ENCODE measurements at places on chromosomes 4 and X.

DNA sequence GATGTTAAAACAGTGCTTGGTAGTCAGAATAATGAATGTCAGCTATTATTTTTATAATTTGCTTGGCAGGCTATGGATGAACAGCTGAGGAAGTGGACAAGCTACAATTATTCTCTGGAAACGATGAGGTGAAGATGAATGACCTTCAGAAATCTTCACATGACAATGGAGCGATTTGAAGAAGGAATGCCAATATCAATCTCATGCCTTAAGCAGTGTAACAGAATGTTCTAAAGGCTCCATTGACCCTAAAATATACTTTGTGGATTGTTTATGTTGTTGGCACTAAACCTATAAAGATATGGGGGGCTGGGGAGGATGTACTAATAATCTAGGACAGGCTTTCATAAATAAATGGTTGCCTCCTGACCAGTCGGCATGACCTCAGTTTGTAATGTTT is 36.2 kb downstream of the COL25A1 start:
- DNase-seq, result no peak

DNA sequence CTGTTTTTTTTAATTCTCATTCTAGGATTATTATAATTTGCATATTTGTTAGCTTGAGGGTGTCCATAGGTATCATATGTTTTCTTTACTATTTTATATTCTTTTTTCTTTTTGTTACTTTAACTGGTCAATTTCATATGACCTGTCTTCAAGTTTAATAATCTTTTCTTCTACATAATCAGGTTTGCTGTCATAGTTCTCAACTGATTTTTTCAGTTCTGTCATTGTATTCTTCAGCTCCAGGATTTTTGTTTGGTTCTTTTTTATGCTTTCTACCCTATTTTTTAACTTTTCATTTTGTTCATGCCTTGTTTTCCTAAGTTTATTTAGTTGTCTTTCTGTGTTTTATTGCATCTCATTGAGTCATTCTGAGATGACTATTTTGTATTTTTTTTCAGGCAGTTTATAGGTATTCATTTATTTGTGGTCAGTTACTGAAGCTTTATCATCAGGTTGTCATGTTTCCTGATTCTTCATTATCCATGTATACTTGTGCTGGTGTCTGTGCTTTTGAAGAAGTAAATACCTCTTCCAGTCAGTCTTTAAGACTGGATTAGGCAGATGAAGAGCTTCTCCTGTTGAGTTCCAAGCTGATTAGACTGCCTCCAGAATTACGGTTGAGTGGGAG is 220.3 kb upstream of the VEGFC start:
- DNase-seq, result no peak

DNA sequence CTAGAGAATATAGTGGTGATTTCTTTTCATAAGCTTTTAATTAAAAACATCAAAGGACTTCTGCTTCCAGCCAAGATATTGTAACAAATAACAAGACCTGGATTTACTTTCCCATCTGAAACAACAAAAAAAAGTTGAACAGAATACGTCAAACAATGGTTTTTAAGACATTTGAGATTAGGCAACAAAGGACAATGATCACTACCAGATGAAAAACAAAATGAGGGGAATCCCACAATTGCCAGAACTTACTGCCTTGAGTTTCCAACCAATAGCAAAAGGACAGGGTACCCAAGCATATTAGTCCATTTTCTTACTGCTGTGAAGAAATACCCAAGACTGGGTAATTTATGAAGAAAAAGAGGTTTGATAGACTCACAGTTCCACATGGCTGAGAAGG is 341.4 kb upstream of the INTU start:
- no peak for DNase-seq

GRCh38 chr4:4574792-4575191 is 32.9 kb upstream of the STX18 start:
- DNase-seq, result peak; percentile 39

GRCh38 chrX:153726286-153727122 is 1.8 kb downstream of the ABCD1 start:
- DNase-seq, result peak; percentile 68

GRCh38 chrX:23667239-23668177 is at the start of gene PRDX4:
PRDX4 (plus strand) TSS chrX:23667493; CDS start chrX:23667571, 78 bp downstream.
- peak; percentile 83 for DNase-seq

DNA sequence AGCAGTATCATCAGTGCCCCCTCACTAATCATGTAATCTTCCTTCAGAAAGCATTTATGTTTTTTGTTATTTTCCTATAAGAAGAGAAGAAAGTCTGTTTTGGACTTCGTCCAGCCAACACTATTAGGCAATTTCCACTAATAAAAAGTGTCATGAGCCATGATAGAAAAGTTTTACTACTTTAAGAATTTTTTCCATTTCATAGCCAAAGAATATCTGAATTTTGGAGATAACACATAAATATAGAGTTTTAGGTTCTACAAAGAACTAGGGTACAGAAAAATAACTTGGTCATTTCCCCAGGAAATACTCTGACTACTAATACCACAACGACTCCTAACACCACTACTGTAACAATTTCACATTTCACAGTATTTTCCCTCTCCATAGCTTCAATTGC is 41.8 kb upstream of the VEGFC start:
- no peak for DNase-seq

DNA sequence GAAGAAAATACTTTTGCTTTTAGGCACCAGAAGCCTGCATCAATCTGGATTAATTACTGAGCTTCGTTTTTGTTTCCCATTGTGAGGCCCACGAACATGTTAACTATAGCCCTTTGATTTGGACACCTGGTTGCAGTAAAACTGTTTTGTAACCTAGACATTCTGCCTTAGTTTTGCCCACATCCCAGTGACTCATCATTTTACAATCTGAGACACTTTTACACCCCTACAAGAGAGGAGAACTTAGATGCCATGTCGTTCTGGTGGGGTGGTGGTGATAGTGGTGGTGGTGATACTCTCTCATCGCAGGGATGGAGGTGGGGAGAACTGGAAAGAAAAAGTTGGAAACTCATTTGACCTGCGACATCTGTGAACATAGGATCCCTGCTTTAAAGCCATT is 1257.2 kb downstream of the ADGRL3 start:
- DNase-seq, result no peak

DNA sequence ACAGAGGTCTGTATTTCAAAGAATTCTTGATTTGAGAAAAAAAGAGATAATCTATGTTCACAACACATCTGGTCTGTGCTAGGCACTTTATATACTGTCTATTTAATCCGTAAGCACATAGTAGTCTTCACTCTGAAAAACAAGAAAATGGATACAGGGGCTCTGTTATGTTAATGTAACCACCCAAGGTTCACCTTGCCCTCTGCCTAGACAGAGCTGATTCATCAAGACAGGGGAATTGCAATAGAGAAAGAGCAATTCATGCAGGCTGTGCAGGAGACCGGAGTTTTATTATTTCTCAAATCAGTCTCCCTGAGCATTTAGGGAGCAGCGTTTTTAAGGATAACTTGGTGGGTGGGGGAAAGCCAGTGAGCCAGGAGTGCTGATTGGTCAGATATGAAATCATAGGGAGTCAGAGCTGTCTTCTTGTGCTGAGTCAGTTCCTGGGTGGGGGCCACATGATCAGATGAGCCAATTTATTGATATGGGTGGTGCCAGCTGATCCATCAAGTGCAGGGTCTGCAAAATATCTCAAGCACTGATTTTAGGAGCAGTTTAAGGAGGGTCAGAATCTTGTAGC is 92.9 kb upstream of the TNIP3 start:
- peak; percentile 20 for DNase-seq

GRCh38 chr4:1410491-1411325 is 4.5 kb upstream of the NKX1-1 start:
- DNase-seq, result no peak

DNA sequence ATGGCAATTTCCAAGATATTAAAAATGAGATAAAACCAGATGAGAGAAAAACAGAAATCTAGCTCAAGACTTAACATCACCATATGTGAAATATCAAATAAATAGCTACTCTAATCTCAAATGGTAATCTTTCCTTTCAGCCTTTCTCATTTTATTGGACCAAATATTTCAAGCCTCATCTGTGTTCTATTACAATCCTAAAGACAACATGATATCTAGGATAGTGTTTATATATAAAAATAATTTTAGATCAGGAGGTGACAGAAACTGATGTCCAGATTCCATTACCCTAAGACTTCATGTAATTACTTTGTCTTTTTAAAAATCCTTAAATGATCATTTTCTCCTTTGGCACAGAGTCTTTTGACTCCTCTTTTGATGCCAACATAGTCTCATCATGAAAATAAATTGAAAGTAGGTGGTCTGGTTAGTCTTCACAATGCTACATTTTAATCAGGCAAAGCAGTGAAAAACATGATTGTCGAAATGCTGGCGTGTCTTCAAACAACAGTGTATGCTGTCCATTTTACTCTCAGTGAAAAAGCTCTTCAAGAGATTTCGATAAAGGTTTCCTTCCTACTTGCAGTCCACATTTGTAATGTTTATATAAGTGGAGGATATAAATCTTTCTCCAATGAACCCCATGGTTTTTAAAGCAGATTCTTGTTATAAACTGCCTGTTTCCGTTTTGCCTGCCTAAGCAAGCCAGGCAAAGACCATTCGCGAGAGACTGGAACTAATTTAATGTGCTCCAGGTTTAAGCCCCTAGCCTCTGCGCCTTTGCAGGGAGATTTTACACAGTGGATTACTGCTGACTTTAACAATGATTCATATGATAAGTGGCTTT is 169.8 kb downstream of the SCFD2 start:
- DNase-seq, result no peak

DNA sequence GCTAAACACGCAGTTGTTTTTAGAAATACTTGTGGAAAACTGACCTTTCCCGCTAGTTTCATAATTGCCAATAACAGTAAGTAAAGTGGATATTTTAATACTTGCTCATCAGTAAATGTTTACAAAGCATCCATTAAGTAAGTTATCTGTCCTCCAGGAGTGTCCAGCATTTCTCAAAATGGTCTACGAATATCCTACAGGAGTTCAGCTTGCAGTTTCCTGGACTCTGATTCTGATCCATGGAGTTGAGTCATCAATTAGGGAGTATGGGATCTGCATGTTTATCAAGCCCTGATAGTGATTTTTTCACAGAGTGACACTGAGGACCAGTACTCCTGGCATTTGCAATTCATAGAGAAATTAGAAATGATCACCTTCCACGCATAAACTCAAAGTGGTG is 325.2 kb upstream of the AADAT start:
- DNase-seq, result no peak

DNA sequence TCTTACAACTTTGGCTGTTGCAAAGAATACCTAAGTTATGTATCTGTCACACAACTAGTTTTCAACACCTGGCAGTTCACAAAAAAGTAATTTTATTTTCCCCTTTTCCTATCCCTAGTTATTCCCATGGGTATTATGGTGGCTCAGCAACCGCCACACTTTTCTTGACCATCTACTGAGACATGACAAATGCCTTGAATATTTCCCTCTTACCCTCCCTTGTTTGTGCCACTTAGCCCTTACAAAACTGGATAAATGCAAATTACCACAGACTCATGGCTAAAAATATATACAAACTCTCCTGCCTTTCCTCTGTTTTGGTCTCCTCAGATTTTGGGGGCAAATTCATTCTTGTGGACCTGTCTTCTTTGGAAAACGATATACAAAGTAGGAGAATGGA is 72.1 kb downstream of the AMOT start:
- DNase-seq, result no peak

GRCh38 chr4:164876700-164877324 is at the start of gene APELA:
APELA (plus strand) TSS chr4:164877178; CDS start chr4:164877332, 154 bp downstream.
- no peak for DNase-seq

DNA sequence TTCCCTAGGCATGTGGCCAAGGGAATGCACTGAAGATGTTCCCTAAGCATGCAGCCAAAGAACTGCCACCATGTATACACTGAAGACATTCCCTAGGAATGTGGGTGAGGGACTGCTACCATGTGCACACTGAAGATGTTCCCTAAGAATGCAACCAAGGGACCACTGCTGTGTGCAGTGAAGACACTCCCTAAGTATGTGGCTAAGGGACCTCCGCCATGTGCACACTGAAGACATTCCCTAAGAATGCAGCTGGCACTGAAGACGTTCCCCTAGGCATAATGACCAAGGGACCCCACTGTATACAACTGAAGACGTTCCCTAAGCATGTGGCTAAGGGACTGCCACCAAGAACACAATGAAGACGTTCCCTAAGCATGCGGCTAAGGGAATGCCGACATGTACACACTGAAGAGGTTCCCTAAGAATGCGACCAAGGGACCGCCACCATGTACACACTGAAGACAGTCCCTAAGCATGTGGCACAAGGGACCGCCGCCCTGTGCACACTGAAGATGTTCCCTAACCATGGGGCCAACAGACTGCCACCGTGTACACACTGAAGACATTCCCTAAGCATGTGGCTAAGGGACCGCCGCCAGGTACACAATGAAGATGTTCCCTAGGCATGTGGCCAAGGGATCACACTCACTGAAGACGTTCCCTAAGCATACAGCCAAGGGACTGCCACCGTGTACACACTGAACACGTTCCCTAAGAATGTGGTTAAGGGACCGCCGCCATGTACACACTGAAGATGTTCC is 25.6 kb downstream of the DHRSX start:
- no peak for DNase-seq

GRCh38 chrX:31546126-31546525 is 474.3 kb upstream of the FTHL17 start:
- no peak for DNase-seq

DNA sequence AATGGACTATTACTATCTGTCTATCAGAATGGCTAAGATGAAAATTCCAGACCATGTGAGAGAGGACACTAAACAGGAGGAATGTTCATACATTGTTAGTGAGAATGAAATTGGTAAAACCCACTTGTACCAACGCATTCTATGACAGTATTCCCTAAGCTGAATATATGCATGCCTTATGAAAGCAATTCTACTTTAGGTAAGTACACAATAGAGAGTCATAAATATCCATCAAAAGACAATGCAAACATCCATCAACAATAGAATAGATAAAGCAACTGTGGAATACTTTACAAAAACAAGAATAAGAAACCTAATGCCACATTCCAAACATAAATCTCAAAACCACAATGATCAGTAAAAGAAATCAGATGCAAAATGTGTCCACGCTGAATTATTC is 529.3 kb downstream of the ANKRD50 start:
- DNase-seq, result no peak

DNA sequence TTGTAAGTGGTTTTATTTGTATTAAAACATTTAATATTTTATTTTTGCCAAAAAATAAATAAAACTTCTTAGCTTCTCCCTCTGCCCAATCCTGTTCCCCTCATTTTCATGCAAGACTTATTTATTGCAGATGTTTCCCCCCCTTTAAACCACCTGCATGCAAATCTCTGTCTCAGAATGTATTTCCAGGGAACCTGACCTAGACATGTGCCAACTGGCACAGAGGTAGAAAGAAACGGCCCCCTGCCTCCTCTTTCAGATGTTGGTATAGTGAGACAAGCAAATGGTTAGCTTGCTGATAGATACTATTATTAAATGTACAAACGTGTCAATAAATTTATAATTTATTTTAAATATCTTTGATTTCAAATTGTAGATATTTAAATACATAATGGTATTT is 47.1 kb downstream of the KLF3 start:
- DNase-seq, result no peak

Data from inflammatory macrophage treated with lipopolysaccharide for 1 hour (primary cell).